Lung microvascular endothelial cell (primary cell): ENCODE measurements at places on chromosomes 5 and 9. TPM values are rescaled to one million over a fixed set of nuclear protein-coding genes. Genes with fewer than 3 reads are reported as not detected.

Gene FOXD4
- total RNA-seq = under 0.01 and 0.20 TPM in 2 replicates

DNA sequence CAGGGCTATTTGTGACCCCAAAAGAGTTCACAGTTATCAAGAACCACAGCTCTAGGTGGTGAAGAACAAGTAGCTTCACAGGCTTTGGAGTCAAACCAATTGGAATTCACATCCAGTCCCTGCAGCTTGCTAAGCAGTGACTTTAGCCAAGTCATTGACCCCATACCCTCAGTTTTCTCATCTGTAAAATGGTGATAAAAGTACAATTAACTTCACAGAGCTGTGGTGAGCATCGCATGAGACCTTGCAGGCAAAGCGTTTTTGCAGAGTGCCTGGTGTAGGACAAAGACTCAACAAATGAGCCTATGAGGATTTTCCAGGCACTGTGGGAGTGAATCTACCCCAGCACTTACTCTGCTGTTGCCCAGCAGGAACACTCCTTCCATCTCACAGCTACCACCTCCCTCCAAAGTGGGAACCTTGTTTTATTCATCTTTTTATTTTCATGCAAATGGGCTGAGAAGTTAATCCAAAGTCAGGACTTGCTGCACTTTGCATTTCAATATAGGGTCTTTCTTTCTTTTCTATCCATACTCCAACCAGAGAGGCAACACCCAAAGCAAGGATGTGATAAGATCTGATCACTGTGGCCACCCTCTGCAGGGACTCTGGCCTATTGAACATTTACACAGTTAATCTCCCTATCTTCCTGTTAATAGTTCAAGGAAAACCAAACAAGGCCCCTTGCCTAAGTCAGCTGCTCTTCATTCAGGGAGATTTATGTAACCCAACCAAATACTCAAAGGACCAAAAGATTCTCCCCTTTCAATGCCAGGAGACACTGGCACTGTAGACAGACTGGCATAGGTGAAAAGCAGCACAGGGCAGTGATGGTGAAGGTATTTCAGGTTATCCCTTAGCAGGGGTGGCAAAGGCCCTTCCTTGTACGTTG, 41.9 kb downstream of the ABCA1 start:
- DNase-seq = no peak

DNA sequence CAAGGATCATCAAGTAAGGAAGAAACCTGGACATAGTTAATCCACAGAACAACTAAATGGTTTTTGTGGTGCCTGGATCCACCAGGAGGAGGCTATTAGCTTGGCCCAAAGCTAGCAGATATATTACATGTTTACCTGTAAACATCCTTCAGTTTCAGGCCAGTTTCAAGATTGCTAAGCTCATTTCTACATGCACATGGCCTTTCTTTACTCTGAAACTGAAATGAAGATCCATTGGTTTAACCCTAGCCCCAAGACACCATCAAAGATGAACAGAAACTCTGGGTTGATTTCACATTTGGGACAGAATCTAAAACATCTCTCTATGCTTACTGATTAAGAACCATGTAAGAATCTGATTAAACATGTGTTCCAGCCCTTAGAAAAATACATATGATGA, 611.8 kb downstream of the TLE1 start:
- DNase-seq = no peak

GRCh38 chr9:127698985-127699670, 7.7 kb upstream of the CFAP157 start:
- peak; percentile 97 for DNase-seq

Gene C5orf52
- not detected in 2 replicates for total RNA-seq

DNA sequence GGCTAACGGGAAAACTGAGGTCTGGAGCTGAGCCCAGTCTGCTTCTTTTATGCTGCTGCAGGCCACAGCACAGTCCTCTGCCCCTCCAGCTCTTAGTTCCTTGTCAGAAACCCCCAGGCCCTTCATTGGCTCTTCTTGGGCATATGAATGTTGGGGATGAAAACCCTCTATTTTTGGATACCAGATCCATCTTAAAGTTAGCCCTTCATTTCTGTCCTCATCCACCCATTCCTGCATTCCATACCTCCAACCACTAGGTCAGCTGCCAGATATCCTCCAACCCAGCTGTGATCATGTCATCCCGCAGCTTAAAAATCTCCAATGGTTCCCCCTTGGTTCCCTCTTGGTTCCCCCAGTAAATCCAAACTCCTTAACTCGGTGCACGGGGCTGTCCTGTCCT, 1.8 kb upstream of the SLC25A51 start:
- no peak for DNase-seq

GRCh38 chr5:41683181-41683580, 172.8 kb upstream of the PLCXD3 start:
- no peak for DNase-seq

- no peak for DNase-seq
Observed at GRCh38 chr9:107142896-107143603, 140.0 kb upstream of the RAD23B start.

GRCh38 chr9:131530546-131530919, 530 bp downstream of the UCK1 start:
- peak; percentile 56 for DNase-seq

Gene NR6A1
- total RNA-seq = 0.22 and 1.2 TPM in 2 replicates

Gene TMEM252
- total RNA-seq = not detected in 2 replicates

- DNase-seq = no peak
Observed at GRCh38 chr9:2178034-2178734, 163.0 kb downstream of the SMARCA2 start.

GRCh38 chr5:61186634-61187033, 24.4 kb upstream of the SMIM15 start:
- DNase-seq = no peak

DNA sequence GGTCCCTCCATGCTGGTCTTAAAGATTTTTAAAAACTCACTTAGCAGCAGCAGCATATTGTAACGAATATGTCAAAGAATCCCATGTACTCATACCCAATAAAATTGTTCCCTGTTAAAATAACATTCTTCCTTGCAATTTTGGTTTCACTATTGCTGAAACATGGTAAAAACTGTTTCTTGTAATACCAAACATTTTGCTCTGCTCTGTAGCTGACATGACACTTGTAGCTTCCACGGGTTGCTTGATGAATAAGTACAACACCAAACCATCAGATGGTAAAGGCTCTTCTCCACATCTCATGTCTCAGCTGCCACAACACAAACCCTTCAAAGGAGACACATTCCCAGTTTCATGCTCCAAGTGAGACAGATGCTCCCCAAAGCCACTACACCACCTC, 180.7 kb upstream of the PTGER4 start:
- no peak for DNase-seq

DNA sequence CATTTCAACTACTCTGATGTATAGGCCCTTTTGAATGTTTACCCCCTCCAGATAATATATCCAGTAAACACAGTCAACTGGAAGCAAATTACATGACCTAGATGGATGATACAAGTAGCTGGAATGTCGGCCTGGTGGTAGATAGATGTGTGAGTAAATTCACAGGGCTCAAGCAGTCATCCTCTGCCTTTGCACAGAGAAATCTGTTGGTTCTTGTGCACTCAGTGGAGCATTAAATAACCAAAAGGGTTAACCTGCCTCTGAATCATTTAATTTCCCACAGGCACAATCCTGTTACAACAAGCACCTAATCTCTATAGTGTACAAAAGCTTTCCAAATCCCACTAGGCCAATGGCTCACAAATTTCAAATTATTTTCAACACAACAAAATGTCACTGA, 668.3 kb downstream of the DNAH5 start:
- DNase-seq = no peak

DNA sequence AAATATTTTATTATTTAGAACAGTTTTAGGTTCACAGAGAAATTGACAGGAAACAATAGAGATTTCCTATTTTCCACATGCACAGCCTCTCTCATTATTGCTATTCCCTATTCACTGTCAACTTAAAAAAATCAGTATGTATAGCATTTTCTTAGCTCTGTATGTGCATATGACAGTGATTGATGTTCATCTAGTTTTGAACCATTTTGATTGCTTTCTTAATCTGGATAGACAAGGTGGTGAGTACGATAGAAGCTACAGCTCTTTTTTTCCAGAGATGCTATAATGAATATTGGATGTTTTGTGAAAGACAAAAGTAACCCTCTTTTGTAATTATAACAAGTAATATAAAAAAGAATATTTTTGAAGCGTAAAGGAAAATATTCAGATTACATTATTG, 201.2 kb upstream of the ARRDC3 start:
- DNase-seq = no peak
